ENCODE measurements at places on chromosomes 1 and 21. TPM values are rescaled to one million over a fixed set of nuclear protein-coding genes. Genes with fewer than 3 reads are reported as not detected.

DTL gene
- total RNA-seq, result 20.4 TPM

ADCY10 gene
- total RNA-seq, result not detected

PPP1R8 gene
- 37.9 TPM for total RNA-seq

MECR gene
- total RNA-seq, result 19.2 TPM

RGS13 gene
- not detected for total RNA-seq

TCHH gene
- total RNA-seq, result 0.25 TPM

EVA1C gene
- 55.6 TPM for total RNA-seq

ARHGEF10L gene
- total RNA-seq, result 7.2 TPM
